ENCODE measurements at places on chromosomes 3 and 15.

GRCh38 chr3:146550743-146551510, 6.5 kb upstream of the PLSCR1 start:
- no peak overlapping the region for H3K4me3 ChIP-seq
- DNase-seq = no peak
- H3K27ac ChIP-seq = no peak overlapping the region
- no peaks in the 10 kb centered on the region for H3K36me3 ChIP-seq
- no peaks in the 10 kb centered on the region for H3K27me3 ChIP-seq

GRCh38 chr3:42094128-42094527, 3.0 kb downstream of the TRAK1 start:
- H3K27me3 ChIP-seq = no peaks in the 10 kb centered on the region
- no peak overlapping the region for H3K27ac ChIP-seq
- H3K4me3 ChIP-seq = no peak overlapping the region
- no peak for DNase-seq

GRCh38 chr3:179321668-179322285, 1.1 kb upstream of the ZNF639 start:
- no peak for DNase-seq
- H3K4me1 ChIP-seq = peaks cover 9% of the 10 kb centered on the region
- no peaks in the 10 kb centered on the region for H3K36me3 ChIP-seq
- H3K27me3 ChIP-seq = no peaks in the 10 kb centered on the region
- H3K4me3 ChIP-seq = peak overlapping the region; percentile 93

DNA sequence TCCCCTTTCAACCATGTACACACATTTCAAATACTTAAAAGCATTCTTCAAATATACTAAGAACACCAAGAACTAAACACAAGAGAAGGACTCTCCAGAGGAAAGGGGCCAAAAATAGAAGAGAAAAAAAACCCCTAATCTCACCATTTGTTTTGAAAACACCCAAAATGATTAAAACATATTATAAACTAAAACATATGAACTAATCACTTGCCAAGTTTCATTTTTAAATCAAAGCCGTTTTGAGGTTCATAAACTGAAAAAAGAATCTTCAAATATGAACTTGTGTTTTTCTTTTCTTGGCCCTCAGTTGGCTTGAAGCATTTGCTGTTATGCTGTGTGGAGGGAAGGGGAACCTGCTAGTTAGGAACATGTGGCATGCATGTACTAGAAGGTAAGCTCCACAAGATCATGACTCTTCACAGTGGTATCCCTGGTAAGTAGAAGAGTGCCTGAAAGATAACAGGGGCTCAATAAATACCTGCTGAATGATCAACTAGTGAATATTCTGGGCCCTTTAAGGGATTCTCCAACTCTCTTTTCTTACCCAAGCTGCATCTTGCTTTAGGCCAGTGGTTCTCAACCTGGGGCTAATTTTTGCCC, 224.5 kb downstream of the TIGIT start:
- no peaks in the 10 kb centered on the region for H3K4me1 ChIP-seq
- no peaks in the 10 kb centered on the region for H3K27me3 ChIP-seq
- no peak for DNase-seq
- H3K4me3 ChIP-seq = no peak overlapping the region
- no peak overlapping the region for H3K27ac ChIP-seq

DNA sequence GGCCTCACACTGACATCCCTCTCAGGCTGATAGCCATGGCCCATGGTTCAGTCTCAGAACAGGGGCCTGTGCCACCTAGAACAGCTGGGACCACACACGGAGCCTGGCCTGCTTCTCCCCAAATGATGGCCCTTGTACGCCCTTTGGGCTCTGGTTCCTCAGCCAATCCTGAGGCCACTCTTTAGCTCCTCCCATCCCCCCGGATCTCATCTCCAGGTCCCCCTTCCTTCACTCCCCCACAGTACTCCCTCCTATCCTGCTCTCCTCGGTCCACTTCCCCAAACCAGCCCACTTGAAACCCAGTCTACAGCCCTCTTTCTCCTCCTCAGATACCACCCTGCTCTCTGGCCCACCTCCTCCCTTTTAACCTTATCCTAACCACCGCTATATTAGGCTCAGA, 17.8 kb upstream of the ZFYVE19 start:
- peaks cover 18% of the 10 kb centered on the region for H3K4me1 ChIP-seq
- H3K27ac ChIP-seq = no peak overlapping the region
- DNase-seq = no peak
- H3K4me3 ChIP-seq = no peak overlapping the region
- no peaks in the 10 kb centered on the region for H3K27me3 ChIP-seq

DNA sequence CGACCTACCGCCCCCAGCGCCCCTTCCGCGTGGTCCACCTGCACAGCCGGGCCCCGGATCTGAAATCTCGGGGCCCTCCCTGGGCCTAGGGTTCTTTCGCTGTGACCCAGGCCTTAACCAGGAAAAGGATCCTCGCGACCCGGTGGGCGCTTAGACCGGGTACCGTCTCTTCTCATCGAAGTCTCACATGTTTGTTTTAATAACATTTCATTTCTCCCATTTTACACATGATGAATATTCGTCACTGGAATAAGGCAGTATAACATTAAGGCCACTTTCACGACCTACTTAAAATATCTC, 277 bp upstream of the DALRD3 start:
- H3K4me3 ChIP-seq = peak overlapping the region; percentile 84
- peaks cover 25% of the 10 kb centered on the region for H3K4me1 ChIP-seq
- peaks cover 44% of the 10 kb centered on the region for H3K36me3 ChIP-seq
- H3K27me3 ChIP-seq = no peaks in the 10 kb centered on the region
- no peak for DNase-seq

DNA sequence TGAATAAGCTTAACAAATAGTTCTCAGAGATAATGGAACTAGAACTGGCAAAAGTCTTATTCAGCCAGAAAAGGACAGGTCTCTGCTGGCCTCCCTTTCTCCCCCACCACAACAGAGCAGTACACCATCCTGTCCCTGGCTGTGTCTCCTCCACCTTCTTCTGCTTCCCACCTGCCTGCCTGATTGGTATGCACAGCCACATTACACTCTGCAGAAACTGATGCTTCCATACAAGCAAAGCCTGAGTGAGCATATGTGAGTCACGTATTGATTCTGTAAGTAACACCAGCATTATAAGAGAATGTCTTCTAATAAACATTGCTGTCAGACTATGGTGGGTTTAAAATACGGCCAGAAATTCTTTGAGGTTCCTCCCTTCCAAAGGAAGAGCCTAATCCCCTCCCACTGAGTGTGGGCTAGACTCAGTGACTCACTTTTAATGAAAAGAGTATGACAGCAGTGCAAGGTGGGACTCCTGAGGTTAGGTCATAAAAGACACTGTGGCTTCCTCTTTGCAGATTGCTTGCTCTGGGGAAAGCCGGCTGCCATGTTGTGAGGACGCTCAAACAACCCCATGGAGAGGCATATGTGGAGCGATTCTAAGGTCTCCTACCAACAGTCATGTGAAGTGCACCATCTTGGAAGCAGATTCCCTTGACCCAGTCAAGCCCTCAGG, 44.4 kb downstream of the ANXA2 start:
- no peak for DNase-seq
- H3K27ac ChIP-seq = no peak overlapping the region
- H3K4me1 ChIP-seq = no peaks in the 10 kb centered on the region
- no peaks in the 10 kb centered on the region for H3K36me3 ChIP-seq
- no peak overlapping the region for H3K4me3 ChIP-seq

DNA sequence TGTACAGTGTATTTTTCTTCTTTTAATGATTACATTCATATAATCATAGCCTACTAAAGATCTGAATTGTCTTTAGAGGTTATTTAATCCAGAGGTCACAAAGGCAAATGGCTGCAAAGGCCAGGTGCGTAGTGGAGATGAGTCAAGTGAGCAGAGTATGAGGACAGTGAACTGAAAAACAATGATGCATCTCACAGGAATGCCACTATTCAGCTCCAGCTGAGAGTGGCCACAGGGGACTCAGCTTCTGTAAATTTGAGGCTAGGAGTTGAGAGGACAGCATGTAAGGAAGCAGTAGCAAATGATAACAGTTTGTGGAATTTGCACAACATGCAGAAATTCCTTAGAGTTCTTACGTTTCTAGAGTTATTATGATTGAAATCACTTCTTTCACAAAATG, 50.4 kb downstream of the COL6A5 start:
- no peaks in the 10 kb centered on the region for H3K36me3 ChIP-seq
- H3K4me1 ChIP-seq = no peaks in the 10 kb centered on the region
- no peak for DNase-seq
- H3K4me3 ChIP-seq = no peak overlapping the region
- H3K27ac ChIP-seq = no peak overlapping the region

GRCh38 chr15:48617619-48618018, 27.9 kb downstream of the FBN1 start:
- no peak overlapping the region for H3K27ac ChIP-seq
- no peaks in the 10 kb centered on the region for H3K4me1 ChIP-seq
- no peak overlapping the region for H3K4me3 ChIP-seq
- H3K36me3 ChIP-seq = no peaks in the 10 kb centered on the region
- no peaks in the 10 kb centered on the region for H3K27me3 ChIP-seq
- no peak for DNase-seq

DNA sequence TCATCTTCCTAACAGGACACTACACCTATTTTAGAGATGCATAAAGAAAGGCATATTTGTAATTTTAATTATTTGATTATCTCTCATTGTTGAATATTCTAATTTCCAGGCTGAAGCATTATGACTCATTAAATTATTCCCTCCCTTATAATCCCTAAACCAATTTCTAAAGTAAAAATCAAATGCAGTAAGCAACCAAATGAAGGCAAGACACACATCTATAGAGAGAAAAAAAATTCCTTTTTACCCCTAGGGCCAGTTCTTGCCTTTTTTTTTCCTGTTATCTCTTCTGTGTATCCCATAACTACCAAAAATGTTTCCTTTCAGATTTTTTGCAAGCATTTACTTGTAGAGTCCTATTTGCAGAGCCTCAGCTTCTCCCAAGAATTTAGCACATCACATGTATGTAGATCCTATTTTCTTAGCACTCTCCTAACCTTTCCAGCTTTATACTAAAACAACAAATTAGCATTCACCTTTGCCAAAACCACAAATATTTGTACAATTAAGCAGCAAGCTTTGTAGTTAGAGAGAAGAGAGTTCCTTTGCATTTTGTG, 177.9 kb downstream of the SATB1 start:
- H3K4me3 ChIP-seq = no peak overlapping the region
- no peak overlapping the region for H3K27ac ChIP-seq
- H3K36me3 ChIP-seq = no peaks in the 10 kb centered on the region
- no peaks in the 10 kb centered on the region for H3K27me3 ChIP-seq
- no peaks in the 10 kb centered on the region for H3K4me1 ChIP-seq

DNA sequence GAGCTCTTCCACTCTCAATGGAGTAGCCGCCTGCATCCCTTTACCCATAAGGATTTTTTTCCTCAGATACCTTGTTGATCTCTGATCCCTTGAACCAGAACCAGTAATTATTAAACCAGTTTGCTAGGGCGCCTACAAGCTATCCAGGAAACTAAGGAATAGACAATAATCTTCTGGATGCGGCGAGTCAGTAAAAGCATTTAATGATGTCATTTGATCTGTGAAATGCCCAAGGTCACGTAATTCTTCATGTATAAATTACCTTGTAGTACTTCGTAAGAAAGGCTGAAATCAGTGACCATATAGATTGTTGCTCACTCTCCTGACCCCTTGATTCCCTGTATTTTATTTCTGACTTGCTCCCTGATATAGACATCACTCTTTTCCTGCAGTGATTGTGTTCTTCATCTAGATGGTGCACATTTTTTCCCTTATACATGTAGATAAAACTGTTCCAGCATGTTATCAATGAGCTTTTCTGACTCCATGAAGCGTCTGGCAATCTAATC, 548.6 kb upstream of the NAALADL2 start:
- H3K27ac ChIP-seq = no peak overlapping the region
- no peaks in the 10 kb centered on the region for H3K27me3 ChIP-seq
- no peak for DNase-seq
- no peaks in the 10 kb centered on the region for H3K36me3 ChIP-seq
- no peaks in the 10 kb centered on the region for H3K4me1 ChIP-seq
- no peak overlapping the region for H3K4me3 ChIP-seq

- H3K4me3 ChIP-seq = no peak overlapping the region
- no peak overlapping the region for H3K27ac ChIP-seq
- H3K27me3 ChIP-seq = no peaks in the 10 kb centered on the region
- no peak for DNase-seq
- no peaks in the 10 kb centered on the region for H3K4me1 ChIP-seq
Observed at GRCh38 chr15:66661432-66662096, 40.5 kb upstream of the SMAD6 start.

GRCh38 chr3:69178082-69178481, 55.7 kb upstream of the LMOD3 start:
- no peaks in the 10 kb centered on the region for H3K4me1 ChIP-seq
- H3K36me3 ChIP-seq = no peaks in the 10 kb centered on the region
- H3K27me3 ChIP-seq = no peaks in the 10 kb centered on the region
- no peak for DNase-seq
- H3K4me3 ChIP-seq = no peak overlapping the region
- no peak overlapping the region for H3K27ac ChIP-seq

DNA sequence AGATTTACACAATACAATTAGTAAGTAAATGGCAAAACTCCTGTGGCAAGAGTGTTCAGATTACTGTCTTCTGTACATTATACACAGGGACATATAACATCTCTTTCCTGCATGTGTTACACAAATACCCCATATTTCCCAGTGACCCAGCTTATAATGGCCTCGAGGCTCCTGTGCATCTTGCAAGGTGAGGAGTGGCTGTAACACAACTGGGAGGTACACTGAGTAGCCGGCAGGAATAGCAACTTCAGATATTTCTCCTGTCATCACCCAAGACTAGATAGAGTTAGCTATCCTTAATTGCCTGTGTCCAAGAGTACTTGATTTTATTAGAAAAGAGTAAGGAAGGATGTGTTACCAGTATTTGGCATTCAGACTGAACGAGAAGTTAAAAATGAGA, 5.6 kb downstream of the GMPS start:
- no peak overlapping the region for H3K27ac ChIP-seq
- no peak for DNase-seq
- H3K4me3 ChIP-seq = no peak overlapping the region
- no peaks in the 10 kb centered on the region for H3K36me3 ChIP-seq
- no peaks in the 10 kb centered on the region for H3K27me3 ChIP-seq

- no peaks in the 10 kb centered on the region for H3K27me3 ChIP-seq
- H3K36me3 ChIP-seq = no peaks in the 10 kb centered on the region
- H3K4me1 ChIP-seq = no peaks in the 10 kb centered on the region
- H3K4me3 ChIP-seq = no peak overlapping the region
- no peak overlapping the region for H3K27ac ChIP-seq
Observed at GRCh38 chr15:68271854-68272471, 5.6 kb upstream of the FEM1B start.

GRCh38 chr3:194257916-194258668, 93.0 kb downstream of the CPN2 start:
- no peak overlapping the region for H3K27ac ChIP-seq
- H3K36me3 ChIP-seq = no peaks in the 10 kb centered on the region
- no peak for DNase-seq
- no peak overlapping the region for H3K4me3 ChIP-seq
- no peaks in the 10 kb centered on the region for H3K27me3 ChIP-seq

Measured in naive thymus-derived CD4-positive, alpha-beta T cell (primary cell).